ENCODE measurements at places on chromosomes 1 and 21. TPM values are rescaled to one million over a fixed set of nuclear protein-coding genes. Genes with fewer than 3 reads are reported as not detected.

GRCh38 chr1:207752456-207752998 is 673 bp downstream of the CD46 start:
- H3K36me3 ChIP-seq, result no peaks in the 10 kb centered on the region
- H3K4me1 ChIP-seq, result peaks cover 46% of the 10 kb centered on the region
- DNase-seq, result peak; percentile 69
- peak overlapping the region; percentile 67 for H3K4me3 ChIP-seq

- no peak for DNase-seq
- H3K4me1 ChIP-seq, result no peaks in the 10 kb centered on the region
Measured at GRCh38 chr1:241675983-241676382, 23.9 kb downstream of the WDR64 start.

Gene SELE
- total RNA-seq, result 0.03 TPM

- no peak overlapping the region for H3K27ac ChIP-seq
- no peak overlapping the region for H3K4me3 ChIP-seq
- peaks cover 17% of the 10 kb centered on the region for H3K4me1 ChIP-seq
- no peaks in the 10 kb centered on the region for H3K36me3 ChIP-seq
Measured at GRCh38 chr1:232271299-232271698, 358.6 kb downstream of the SIPA1L2 start.

Gene TCHHL1
- total RNA-seq, result not detected

- H3K36me3 ChIP-seq, result no peaks in the 10 kb centered on the region
- no peak overlapping the region for H3K4me3 ChIP-seq
- H3K27ac ChIP-seq, result no peak overlapping the region
- no peaks in the 10 kb centered on the region for H3K27me3 ChIP-seq
Measured at GRCh38 chr1:168613691-168614231, 37.4 kb downstream of the XCL1 start.

DNA sequence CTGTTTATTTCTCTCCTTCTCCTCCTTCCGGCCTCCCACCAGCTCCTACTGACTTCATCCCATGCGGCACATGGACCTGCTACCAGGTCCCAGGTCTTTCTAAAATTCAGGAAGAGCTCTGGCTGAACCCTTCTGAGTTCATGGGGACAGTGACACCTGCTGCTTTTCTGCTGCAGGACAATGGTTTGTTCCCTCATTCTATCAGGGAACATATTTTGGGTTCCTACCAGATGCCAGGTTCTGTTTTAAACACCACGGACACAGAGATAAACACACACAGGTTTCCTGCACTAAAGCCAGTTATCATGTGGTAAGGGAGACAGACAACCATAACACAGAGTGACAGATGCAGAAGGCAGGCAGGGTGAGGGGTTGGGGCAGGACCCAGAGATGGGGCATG is 114.0 kb upstream of the RAB4A start:
- H3K27me3 ChIP-seq, result no peaks in the 10 kb centered on the region
- peak; percentile 34 for DNase-seq
- H3K27ac ChIP-seq, result no peak overlapping the region
- H3K36me3 ChIP-seq, result no peaks in the 10 kb centered on the region
- no peak overlapping the region for H3K4me3 ChIP-seq

DNA sequence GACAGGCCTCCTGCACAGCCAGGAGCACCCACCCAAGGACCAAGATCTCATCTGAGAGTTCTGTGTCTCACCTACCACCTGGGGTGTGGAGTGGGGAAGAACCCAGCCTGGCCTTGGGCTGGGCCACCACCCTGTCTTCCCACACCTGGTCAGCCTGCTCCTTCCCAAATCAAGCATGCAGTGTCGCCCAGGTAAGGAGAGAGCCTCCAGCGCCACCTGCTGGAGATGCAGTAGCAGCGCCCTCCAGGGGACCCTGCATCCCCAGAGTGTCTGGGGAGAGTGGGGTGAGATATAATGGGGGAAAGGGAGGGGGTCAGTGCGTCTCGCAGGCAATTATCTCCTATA is 32.3 kb downstream of the KIAA2013 start:
- no peak overlapping the region for H3K4me3 ChIP-seq
- no peaks in the 10 kb centered on the region for H3K36me3 ChIP-seq
- peaks cover 5% of the 10 kb centered on the region for H3K27me3 ChIP-seq

- no peak overlapping the region for H3K27ac ChIP-seq
- DNase-seq, result no peak
- no peaks in the 10 kb centered on the region for H3K36me3 ChIP-seq
- no peaks in the 10 kb centered on the region for H3K27me3 ChIP-seq
- no peaks in the 10 kb centered on the region for H3K4me1 ChIP-seq
Measured at GRCh38 chr1:4002061-4002521, 102.0 kb upstream of the C1orf174 start.

Gene NECAP2
- total RNA-seq, result 55.2 TPM

Gene THEM5
- total RNA-seq, result not detected

DNA sequence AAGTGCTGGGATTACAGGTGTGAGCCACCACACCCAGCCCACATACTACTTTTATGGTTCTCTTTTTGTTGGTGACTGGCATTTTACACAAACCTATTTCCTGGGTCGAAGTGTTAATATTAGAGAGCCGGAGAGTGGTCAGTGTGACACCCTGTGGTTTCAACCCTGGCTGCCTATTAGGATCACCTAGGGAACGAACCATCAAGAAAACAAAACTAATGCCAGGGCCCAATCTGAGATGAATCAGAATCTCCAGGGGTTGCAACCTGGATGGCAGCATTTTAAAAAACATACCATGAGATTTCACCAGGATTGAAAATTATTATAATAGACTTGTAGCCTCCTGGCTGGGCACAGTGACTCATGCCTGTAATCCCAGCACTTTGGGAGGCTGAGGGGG is 6.1 kb downstream of the MRPS21 start:
- H3K4me1 ChIP-seq, result peaks cover 7% of the 10 kb centered on the region
- DNase-seq, result no peak
- H3K27me3 ChIP-seq, result no peaks in the 10 kb centered on the region
- no peaks in the 10 kb centered on the region for H3K36me3 ChIP-seq
- H3K4me3 ChIP-seq, result no peak overlapping the region
- no peak overlapping the region for H3K27ac ChIP-seq

DNA sequence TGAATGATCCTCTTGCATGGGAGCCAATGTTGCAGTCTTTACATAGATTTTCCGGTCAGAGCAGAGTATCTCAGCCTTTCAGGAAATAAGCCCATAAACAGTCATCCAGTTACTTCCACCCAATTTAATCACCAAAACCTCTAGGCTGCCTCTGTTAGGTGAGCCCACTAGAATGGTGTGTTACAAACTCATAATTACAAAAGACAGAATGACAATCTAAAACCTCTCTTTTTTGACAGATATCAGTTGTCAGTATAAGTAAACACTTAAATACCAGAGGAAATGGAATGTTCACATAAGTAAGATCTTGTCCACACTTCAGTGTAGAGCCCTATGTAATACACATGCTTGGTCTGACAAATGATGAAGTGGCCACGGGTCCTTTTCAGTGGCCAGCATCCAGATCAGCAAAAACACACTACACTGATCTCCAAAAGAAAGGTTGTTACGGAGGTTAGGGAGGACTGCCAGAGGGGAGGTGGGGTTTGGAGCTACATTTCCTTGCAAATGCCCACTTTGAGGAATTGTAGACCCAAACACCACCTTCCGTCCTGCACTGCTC is 71.3 kb upstream of the FBXO28 start:
- H3K4me1 ChIP-seq, result no peaks in the 10 kb centered on the region
- H3K27me3 ChIP-seq, result no peaks in the 10 kb centered on the region
- no peak for DNase-seq
- no peak overlapping the region for H3K27ac ChIP-seq
- H3K4me3 ChIP-seq, result no peak overlapping the region

GRCh38 chr1:93109578-93109977 is 30.5 kb downstream of the MTF2 start:
- peaks cover 7% of the 10 kb centered on the region for H3K4me1 ChIP-seq
- H3K27me3 ChIP-seq, result no peaks in the 10 kb centered on the region
- no peak overlapping the region for H3K27ac ChIP-seq
- H3K36me3 ChIP-seq, result no peaks in the 10 kb centered on the region
- DNase-seq, result no peak

DNA sequence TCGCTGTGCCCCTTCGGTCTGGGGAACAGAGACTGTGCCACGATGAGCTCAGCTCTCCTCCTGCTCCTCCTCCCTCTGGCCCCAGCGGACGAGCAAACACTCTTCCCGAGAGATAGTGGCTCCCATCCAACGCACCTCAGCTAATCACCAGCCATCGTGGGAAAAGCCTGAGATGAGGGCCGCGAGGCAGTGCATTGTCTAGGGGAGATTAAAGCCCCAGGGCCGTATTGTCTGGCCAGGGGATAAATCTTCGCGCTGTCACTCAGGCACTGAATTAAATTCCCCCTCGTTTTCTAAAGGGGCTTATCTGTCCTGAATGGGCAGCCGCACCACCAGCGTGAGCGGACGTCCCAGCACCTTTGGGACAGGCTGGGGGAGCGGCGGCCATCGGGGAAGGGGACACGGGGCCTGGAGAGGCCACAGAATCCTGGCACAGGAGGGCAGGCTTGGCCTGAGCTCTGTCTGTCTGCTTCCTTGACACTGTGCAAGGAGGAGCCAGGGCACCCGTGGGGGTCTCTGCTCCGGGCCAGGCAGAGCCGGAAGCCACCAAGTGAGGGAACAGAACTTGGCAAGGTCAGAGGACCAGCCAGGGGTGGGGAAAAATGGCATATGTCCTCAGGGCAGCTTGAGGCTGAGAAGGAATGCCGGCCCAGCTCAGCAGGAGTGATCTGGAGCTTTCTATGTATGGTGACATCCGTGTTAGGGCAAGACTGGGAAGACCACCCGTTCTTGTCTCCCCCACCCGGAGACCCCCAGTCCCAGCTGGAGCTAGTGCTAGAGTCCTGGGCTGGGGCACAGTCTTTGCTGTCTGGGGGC is 32.3 kb downstream of the PRDM16 start:
- peaks cover 10% of the 10 kb centered on the region for H3K4me1 ChIP-seq
- H3K27ac ChIP-seq, result no peak overlapping the region
- no peak overlapping the region for H3K4me3 ChIP-seq
- no peak for DNase-seq

Gene FCRL1
- total RNA-seq, result not detected

Gene CYP4A22
- 2.6 TPM for total RNA-seq

Gene ARHGAP29
- total RNA-seq, result 22.3 TPM

GRCh38 chr1:200253774-200254495 is 155.9 kb downstream of the ZNF281 start:
- H3K27me3 ChIP-seq, result no peaks in the 10 kb centered on the region
- H3K4me1 ChIP-seq, result no peaks in the 10 kb centered on the region
- H3K36me3 ChIP-seq, result no peaks in the 10 kb centered on the region
- no peak for DNase-seq

Gene ADAMTS5
- total RNA-seq, result 2.9 TPM

GRCh38 chr1:2459757-2460156 is 16.3 kb upstream of the PLCH2 start:
- no peak overlapping the region for H3K4me3 ChIP-seq
- peak; percentile 21 for DNase-seq
- no peaks in the 10 kb centered on the region for H3K27me3 ChIP-seq
- no peaks in the 10 kb centered on the region for H3K36me3 ChIP-seq
- no peak overlapping the region for H3K27ac ChIP-seq
- H3K4me1 ChIP-seq, result no peaks in the 10 kb centered on the region

- peak; percentile 72 for DNase-seq
- H3K4me1 ChIP-seq, result peaks cover 2% of the 10 kb centered on the region
- no peaks in the 10 kb centered on the region for H3K27me3 ChIP-seq
- no peaks in the 10 kb centered on the region for H3K36me3 ChIP-seq
- H3K4me3 ChIP-seq, result no peak overlapping the region
- peak overlapping the region; percentile 41 for H3K27ac ChIP-seq
Measured at GRCh38 chr1:1678581-1679380, 13.8 kb downstream of the SLC35E2B start.

- peak overlapping the region; percentile 65 for H3K27ac ChIP-seq
- H3K36me3 ChIP-seq, result no peaks in the 10 kb centered on the region
- no peaks in the 10 kb centered on the region for H3K27me3 ChIP-seq
- H3K4me1 ChIP-seq, result peaks cover 38% of the 10 kb centered on the region
Measured at GRCh38 chr1:172268237-172268636, 152.2 kb upstream of the C1orf105 start.

- DNase-seq, result peak; percentile 76
- H3K27me3 ChIP-seq, result no peaks in the 10 kb centered on the region
- H3K27ac ChIP-seq, result peak within 1 kb of the TSS; percentile 77
- no peaks in the 10 kb centered on the region for H3K36me3 ChIP-seq
- peaks cover 7% of the 10 kb centered on the region for H3K4me1 ChIP-seq
- H3K4me3 ChIP-seq, result peak within 1 kb of the TSS; percentile 70
Measured at GRCh38 chr1:6260961-6261614, at the start of gene GPR153. GPR153 (minus strand) TSS chr1:6261098; CDS start chr1:6254905, 6,193 bp downstream.

DNA sequence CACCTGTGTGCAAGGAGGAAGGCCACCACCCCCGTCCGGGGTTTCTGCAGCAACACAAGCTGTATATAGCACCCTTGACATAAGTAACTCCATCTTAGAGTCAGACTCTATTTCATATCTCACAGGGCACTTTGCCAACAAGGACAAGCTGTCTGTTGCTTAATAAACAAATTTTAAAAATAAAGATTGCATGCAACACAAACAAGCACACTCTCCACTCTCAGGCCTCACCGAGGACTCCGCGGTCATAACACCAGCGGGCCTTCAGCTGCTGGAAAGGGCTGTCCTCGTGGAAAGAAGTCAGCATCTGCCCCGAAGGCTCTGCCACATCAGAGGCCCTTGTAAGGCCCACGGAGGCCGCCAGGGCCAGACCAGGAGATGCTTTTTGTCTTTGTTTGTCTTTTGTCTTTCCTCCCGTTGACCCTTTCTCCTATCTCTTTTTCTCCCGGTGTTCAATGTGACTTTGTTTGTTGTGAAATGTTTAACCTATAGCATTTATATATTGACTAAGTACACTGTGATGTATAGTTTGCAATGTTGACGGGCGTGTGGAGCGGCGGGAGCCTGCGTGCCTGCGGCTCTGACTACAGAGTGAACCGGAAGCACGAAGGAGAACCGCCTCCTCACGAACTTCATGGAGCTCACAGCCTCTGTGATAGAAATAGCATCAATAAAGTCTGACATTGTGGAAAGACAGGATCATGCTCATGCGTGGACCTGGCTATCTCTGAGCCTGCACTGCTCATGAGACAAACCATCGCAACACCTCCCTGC is 24.1 kb downstream of the MEGF6 start:
- no peaks in the 10 kb centered on the region for H3K36me3 ChIP-seq
- no peaks in the 10 kb centered on the region for H3K27me3 ChIP-seq
- H3K27ac ChIP-seq, result peak overlapping the region; percentile 81
- no peaks in the 10 kb centered on the region for H3K4me1 ChIP-seq

Gene NTMT2
- not detected for total RNA-seq

DNA sequence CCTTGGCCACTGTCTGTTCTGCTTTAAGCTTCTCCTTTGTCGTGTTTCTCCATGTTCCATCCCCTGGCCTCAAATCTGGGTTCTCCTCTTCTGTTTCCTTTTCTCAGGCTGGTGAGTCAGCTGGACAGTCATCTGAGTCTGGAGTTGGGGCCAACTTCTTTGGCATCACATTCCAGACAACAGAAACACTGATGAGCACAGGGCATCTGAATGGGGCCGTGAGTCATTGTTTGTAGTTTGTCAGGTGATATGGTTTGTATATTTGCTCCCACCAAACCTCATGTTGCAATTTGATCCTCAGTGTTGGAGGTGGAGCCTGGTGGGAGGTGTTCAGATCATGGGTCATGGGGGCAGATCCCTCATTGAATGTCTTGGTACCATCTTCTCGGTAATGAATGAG is 14.3 kb upstream of the OLIG2 start:
- no peaks in the 10 kb centered on the region for H3K36me3 ChIP-seq
- no peaks in the 10 kb centered on the region for H3K4me1 ChIP-seq
- no peak overlapping the region for H3K27ac ChIP-seq
- no peak overlapping the region for H3K4me3 ChIP-seq
- H3K27me3 ChIP-seq, result peaks cover 40% of the 10 kb centered on the region

Data from hepatocyte (in vitro differentiated cells).